ENCODE measurements at places on chromosomes 1 and 21. TPM values are rescaled to one million over a fixed set of nuclear protein-coding genes. Genes with fewer than 3 reads are reported as not detected.

TCHHL1 gene
- not detected for total RNA-seq

AMPD2 gene
- 170 TPM for total RNA-seq

GRCh38 chr1:229437443-229437842, 3.5 kb upstream of the ACTA1 start:
- no peak for DNase-seq

DNA sequence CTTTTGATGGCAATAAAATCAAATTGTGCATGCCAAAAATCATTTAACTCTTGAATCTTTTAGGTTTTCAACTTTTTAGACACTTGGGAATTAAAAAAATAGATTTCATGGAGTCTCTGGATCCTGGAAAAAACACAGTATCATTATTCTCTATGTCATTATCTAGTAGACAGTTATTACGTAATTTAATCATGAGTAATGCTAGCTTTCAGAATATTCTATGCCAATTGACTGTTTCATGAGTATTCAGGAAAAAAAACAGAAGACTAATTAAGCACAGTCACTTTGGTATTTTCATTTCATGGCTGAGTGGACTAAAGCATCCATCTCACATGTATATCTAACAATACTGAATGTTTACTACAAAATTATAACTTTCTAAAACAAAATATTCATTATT, 44.0 kb downstream of the ODF2L start:
- no peak for DNase-seq

- DNase-seq, result no peak
Observed at GRCh38 chr21:37424396-37424795, 57.8 kb downstream of the DYRK1A start.

- no peak for DNase-seq
Observed at GRCh38 chr1:221801773-221802516, 60.1 kb upstream of the DUSP10 start.

- DNase-seq, result no peak
Observed at GRCh38 chr1:23092447-23092846, 73.2 kb downstream of the KDM1A start.

DNA sequence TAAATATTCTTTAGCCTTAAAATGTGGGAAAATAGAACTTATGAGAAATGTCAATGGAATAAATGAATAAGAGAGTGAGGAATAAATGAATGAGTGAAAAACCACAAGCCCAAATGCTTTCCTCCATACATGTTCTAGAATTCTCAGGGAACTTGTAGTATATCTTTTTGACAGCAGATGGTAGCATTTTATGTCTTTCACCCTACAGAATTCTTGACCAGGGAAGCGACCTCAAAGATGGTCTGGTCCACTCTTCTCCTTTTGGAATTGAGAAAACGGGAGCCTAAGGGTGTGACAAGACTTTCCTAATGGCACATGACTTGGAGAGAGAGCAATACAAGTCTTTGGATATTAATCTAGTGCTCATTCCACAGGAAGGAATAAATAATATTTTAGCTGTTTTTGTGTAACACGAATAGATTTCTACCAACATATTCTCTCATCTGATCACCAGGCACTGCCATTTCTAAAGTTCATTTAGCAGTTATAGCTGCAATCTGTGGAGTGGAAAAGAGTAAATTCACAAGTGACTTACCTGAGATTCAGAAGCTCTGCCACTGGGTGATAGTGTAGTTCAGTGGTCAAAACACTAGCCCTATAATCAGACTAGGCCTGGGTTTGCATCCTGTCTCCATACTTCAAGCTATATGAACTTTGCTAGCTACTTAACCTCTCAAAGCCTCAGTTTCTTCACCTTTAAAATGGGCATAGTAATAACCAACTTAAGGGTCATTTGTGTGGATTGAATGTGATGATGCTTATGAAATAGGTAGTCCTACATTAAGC, 15.0 kb upstream of the F5 start:
- no peak for DNase-seq

- DNase-seq, result no peak
Observed at GRCh38 chr1:168792142-168792541, 63.1 kb upstream of the DPT start.

PWP2 gene
- total RNA-seq, result 38.0 TPM

SPRR2A gene
- total RNA-seq, result not detected

GRCh38 chr1:196183941-196184340, 424.3 kb downstream of the KCNT2 start:
- no peak for DNase-seq

DNA sequence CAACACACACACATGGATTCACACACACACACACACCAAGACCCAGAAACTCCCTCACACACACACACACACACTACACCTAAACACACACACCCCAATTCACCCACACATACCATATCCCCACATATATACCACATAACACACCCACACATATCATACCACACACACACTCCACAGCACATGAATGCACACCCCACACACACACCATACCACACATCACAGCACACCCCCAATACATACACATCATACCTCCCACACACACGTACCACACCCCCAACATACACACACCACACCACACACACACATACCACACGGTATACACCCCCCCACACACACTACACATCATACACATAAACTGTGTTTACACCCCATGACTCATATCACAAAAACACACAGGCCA, 80.0 kb downstream of the DMRTB1 start:
- no peak for DNase-seq

PRR9 gene
- not detected for total RNA-seq

DNA sequence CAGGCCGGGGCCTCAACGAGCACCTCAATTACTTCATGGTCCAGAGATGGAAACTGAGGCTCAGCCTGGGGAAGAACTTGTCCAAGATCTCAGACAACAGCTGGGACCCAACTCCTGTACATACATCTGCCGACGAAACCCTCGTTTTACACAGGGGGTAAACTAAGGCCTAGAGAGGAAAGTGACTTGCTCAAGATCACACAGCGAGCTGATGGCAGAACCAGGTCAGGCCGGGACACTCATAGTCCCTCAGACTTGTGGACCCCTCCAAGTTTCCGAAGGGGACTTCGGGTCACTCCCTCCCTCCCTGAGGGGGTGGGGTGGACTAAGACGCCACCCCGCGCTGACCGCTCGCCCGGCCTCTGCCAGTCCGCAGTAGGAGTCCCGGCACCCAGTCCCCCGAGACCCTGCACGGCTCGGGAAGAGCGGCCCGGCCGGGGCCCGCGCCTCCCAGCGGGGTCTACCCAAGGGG, 430 bp downstream of the WASF2 start:
- no peak for DNase-seq

GRCh38 chr1:57532299-57532698, 108.4 kb upstream of the DAB1 start:
- DNase-seq, result no peak

DNA sequence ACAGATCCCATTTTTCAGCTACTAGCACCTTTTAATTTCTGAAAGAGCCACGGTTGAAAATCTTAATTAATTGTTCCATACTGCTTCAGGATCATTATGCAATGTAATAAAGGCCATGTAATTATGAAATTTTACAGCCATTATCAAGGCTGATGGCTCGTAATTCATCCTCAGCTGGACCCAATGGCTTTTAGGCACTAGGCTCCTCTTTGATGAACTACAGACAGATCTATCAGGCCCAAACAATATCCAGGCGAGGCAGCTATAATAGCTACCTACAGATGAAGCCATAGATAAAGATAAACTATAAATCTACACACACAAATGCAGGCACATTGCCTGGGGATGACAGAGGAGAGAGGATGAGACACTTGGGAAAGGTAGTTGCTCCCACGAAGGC, 110.5 kb upstream of the USH2A start:
- no peak for DNase-seq

DNA sequence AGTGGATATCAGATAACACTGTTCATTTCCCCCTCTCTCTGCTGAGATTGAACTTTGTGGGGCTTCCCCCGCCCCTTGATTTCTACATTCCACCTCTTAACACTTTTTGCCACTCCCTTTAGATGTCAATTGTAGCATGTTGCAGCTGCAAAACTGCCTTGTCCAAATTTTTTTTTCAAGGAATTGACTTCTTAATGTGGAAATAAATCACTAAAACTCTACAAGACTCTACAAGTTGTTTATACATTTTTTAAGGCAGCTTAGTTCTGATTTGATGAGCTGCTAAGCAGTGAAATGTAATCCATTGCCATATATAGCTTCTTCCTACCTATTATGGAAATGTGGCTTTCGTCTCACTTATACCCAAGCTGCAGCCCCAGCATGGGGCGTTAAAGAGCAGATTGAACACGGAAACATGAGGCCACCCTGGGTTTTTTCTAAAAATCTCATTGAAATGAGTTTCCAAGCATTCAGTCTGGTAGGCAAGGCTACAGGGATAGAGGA, 132.2 kb downstream of the SYT2 start:
- no peak for DNase-seq

RAP1GAP gene
- 0.44 TPM for total RNA-seq

DNA sequence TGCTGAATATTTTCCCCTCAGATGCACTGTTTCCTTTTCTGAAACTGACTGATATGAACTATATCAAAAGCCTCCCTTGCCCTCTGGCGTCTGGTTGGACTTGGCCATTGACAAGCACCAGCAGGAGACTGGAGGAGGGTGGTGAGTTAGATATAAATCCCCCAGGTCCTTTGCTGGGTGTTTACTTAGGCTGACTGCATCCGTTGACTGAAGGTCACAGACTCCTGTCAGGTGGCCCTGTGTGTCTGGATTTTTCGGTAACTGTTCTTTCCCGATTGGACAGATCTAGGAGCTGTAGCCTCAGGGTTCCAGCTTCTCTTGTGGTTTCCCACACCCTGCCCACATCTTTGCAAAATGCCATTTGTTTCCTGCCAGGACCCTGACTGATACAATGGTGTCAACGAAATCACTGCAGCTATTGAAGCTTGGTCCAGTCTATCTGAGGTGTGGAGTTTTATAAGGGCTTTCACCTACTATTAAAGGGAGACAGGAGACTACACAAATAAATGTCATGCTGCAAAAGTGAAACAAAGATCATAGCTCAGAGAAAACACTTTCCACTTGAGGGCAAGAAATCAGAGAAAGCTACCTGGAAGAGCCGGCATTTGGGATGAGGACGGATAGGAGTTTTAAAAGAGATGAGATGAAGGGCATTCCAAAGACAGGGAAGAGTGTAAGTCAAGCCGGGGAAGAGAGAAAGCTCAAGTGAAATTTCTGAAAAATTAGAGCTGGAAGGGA, 1.5 kb upstream of the MAGI3 start:
- no peak for DNase-seq

DNA sequence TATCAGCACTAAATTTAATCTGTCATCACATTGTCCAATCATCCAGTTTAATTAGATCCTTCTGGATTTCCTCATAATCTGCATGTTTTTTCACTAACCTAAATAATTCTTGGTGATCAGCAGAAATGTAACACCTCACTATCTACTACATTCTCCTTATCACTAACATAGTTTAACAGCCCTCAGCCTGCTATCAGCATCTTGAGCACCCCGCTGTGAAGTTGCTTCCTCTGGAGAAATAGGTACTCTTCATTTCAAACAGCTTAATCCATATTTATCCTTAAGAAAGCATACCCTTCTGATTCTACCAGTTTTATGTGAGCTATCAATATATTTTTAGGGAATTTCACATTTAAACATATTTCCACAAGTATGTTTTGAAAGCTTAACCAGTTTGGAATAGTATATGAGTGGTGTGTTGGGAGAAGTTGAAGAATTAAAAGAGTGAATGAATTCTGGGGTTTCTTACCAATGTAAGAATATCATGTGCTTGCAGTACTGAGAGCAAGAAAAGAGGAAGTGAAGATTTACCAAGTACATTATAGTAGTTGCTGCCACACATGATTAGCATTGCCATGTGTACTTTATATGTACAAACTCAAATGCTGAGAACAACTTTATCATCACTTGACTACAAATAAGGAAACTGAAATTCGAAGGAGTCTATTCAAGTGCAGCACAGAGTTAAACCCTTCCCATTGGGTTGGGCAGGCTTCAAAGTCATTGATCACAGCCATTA, 771.1 kb upstream of the ADGRL4 start:
- DNase-seq, result no peak

DNA sequence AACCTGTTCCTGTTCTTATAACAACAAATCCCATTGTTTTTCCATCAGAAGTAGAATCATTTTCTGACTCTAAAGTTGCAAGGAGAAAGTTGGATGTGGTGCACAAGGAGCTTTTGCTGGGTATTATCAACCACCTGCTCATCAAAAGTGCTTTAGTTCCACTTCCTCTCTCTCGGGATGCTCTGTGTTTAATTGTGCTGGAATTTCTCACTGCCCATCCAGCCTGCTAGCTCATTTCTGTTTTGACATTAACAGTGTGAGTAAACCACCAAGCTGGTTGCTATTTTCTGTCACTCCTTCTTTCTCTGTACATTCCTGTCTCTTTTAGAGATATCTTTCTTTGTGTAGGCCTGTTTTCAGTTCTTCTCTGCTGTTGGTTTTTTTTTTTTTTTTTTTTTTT, 6.0 kb downstream of the KDM4A start:
- DNase-seq, result no peak

- DNase-seq, result no peak
Observed at GRCh38 chr1:153155541-153155940, 4.9 kb upstream of the SPRR2G start.

CHIT1 gene
- total RNA-seq, result 1.1 TPM

GRCh38 chr1:941588-942383, 17.3 kb downstream of the NOC2L start:
- no peak for DNase-seq

- DNase-seq, result peak; percentile 51
Observed at GRCh38 chr1:226691247-226691646, 47.8 kb downstream of the ITPKB start.

TGFB2 gene
- total RNA-seq, result 0.11 TPM

DNA sequence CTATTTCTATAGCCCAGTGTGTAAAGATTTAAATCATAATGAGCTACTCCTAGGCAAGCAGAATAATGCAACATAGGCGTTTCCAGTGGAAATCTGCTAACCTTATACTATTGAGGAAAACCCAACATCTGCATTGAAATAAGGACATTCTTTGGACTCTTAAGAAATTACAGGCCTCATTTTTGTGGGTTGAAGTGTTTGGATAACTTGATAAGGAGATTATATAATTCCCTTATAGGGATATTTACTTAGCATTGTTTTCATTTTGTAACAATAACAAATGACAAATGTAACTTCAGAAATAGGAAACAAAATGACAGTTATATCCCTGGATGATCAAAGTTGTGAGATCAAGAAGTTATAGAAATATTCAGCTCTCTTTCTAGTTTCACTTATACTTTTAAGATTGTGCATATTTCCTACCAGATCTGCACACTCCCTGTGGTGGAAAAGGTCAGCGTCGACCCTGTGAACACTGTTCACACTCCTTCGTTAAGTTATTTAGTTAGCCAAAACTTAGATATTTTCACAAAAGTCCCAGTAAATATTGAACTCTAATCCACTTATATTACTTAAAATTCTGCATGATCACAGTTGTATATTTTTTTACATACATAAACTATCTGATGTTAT, 284.4 kb upstream of the C1orf105 start:
- no peak for DNase-seq

SIPA1L2 gene
- 1.8 TPM for total RNA-seq

GRCh38 chr1:35173491-35173890, 19.5 kb downstream of the SFPQ start:
- DNase-seq, result no peak

- DNase-seq, result no peak
Observed at GRCh38 chr1:28985427-28985826, 71.1 kb downstream of the EPB41 start.

All from CD4-positive, alpha-beta T cell (primary cell).